Activated T-helper 1 cell treated with anti-CD3 and anti-CD28 coated beads, Interleukin-12 subunit alpha, Interleukin-12 subunit beta, Interleukin-2, Interleukin-4 antibody, amounts not matched to agents 30 ng/mL and 10 ng/mL and 1 ng/mL, durations not matched to agents 14 hours and 24 hours and 36 hours (primary cell): ENCODE measurements at places on chromosomes 2 and 18.

DNA sequence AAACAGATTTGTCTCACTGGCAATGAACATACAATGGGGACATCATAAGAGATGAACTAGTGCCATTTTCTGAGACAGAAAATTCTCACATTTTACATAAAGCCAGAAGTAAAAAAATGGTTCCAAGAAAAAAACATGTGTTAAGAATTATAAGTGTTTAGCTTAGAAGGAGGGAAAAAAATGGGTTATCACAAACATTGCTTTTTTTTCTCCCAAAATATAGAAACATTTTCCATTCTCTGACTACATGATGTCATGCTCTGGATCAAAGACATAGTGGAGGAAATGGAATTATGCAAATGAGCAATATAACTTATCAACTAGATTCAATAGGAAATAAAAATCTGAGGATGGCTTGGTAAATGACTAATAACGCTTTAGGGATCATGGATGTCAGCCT, 49.8 kb downstream of the SPATS2L start:
- peaks cover 4% of the 10 kb centered on the region for H3K36me3 ChIP-seq
- H3K27me3 ChIP-seq = peaks cover 8% of the 10 kb centered on the region
- H3K4me1 ChIP-seq = no peaks in the 10 kb centered on the region
- H3K4me3 ChIP-seq = no peak overlapping the region
- H3K27ac ChIP-seq = no peak overlapping the region

GRCh38 chr2:219207884-219208740, 1.5 kb downstream of the ZFAND2B start:
- H3K27me3 ChIP-seq = no peaks in the 10 kb centered on the region
- H3K27ac ChIP-seq = peak overlapping the region; percentile 80
- peaks cover 45% of the 10 kb centered on the region for H3K4me1 ChIP-seq
- DNase-seq = no peak
- peaks cover 34% of the 10 kb centered on the region for H3K36me3 ChIP-seq
- H3K4me3 ChIP-seq = peak overlapping the region; percentile 92

- no peak overlapping the region for H3K4me3 ChIP-seq
- H3K4me1 ChIP-seq = peaks cover 26% of the 10 kb centered on the region
- no peak overlapping the region for H3K27ac ChIP-seq
- DNase-seq = no peak
- H3K36me3 ChIP-seq = no peaks in the 10 kb centered on the region
Observed at GRCh38 chr2:9982248-9982647, 30.8 kb downstream of the GRHL1 start.

GRCh38 chr2:181468811-181469210, 11.6 kb downstream of the ITGA4 start:
- H3K4me3 ChIP-seq = peak overlapping the region; percentile 28
- H3K27ac ChIP-seq = peak overlapping the region; percentile 86
- H3K36me3 ChIP-seq = peaks cover 42% of the 10 kb centered on the region
- H3K4me1 ChIP-seq = peaks cover 88% of the 10 kb centered on the region
- DNase-seq = no peak

DNA sequence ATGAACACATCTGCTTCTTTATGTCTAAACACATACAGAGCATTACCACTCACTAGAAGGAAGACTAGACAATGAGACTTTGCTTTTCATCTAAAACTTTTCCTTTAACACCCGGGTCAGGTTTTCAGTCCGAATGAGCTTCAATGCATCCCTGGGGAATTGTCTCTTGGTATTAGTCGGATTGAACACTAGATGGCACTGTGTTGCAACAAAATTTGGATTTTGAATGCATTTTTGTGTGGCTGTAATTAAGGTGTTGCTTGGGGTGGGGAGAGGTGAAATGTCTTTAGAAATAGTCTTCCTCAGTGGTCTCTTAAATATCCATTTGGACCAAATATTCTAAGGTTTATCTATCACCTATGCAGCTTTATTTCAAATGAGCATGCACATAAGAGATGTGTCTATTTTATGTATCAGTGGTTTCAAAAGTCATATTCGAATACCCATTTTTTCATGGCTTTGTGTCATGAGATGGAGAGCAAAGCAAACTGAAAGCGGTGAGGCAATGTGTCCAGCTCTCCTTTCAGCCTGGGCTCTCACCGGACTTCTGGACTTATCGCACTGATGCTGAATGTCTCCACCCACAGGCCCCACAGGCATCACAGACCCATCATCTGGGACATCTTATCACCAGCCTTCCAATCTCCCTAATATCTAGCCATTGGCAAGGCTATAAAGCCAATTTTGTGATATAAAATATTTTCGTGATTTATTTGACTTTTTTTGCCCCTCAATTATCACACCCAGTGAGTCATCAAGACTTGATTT, 510.3 kb downstream of the RNF144A start:
- peak overlapping the region; percentile 2 for H3K4me3 ChIP-seq
- peak overlapping the region; percentile 69 for H3K27ac ChIP-seq

DNA sequence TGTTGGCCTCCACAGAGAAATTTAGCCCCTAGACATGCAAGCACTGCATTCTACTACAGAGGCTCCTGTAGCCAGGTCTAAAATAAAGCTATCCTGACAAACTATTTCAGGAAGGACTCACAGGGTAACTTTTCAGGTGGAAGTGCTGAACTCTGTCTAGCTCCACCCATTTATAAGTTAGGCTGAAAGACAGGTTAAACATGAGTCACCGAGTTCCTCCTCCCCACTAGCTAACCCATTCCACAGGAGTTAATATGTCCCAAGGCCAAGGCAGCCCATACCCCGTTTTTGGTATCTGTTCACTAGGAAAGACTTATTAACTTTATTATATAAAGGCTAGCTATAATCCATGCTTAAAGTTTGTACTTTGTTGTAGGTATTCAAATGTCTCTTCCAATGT, 3.5 kb downstream of the CWC22 start:
- no peak overlapping the region for H3K27ac ChIP-seq
- peaks cover 9% of the 10 kb centered on the region for H3K36me3 ChIP-seq
- no peaks in the 10 kb centered on the region for H3K27me3 ChIP-seq
- no peak overlapping the region for H3K4me3 ChIP-seq
- peaks cover 28% of the 10 kb centered on the region for H3K4me1 ChIP-seq
